GM10248 (cell line): ENCODE measurements at places on chromosomes 12 and 14.

DNA sequence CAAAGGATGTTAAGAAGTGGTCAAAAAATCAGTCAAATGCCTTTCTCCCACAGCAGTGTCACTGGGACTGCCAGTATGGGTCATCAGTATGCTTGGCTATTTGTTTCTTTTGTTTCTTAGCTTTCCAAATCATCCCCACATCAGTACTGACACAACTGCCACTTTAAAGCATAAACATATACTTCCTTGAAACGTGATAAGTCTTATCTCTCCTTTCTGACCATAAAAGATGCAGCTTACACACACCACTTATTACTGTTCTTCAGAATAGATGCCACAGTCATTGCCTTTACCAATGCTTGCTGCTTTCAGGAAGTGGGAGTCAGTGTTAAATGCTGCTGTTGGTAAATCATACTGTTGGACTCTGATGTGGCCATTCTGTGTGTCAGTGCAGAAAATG is 18.6 kb upstream of the GARIN2 start:
- no peak for DNase-seq

DNA sequence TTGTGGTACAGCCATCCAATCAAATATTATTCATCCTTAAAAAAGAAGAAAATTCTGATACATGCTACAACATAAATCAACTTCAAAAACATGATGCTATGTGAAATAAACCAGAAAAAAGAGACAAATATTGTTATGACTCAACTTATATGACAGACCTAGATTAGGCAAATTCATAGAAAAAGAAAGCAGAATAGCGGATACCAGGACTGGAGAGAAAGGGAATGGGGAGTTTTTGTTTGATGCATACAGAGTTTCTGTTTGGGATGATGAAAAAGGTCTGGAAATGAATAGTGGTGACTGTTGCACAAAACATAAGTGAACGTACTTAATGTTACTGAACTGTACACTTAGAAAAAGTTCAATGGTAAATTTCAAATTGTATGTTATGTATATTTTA is 82.3 kb downstream of the SPPL3 start:
- DNase-seq = peak; percentile 42

GRCh38 chr12:123943816-123944215 is 28.8 kb downstream of the CCDC92 start:
- no peak for DNase-seq

GRCh38 chr14:94049625-94050023 is 23.5 kb downstream of the OTUB2 start:
- DNase-seq = no peak

- DNase-seq = no peak
Measured at GRCh38 chr14:34794217-34794616, 79.8 kb upstream of the CFL2 start.

DNA sequence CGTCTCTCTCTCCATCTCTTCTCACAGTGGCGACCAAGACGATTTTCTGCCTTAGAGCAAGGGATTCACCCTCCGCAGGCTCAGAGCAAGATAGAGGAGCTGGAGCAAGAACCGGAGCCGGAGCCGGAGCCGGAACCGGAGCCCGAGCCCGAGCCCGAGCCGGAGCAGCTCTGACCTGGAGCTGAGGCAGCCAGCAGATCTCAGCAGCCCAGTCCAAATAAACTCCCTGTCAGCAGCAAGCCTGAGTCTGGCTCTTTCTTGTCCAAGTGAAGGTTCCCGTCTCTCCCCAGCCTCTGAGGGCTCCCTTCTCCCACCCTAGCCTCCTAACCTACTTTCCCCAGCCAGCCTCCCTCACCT is 5.9 kb downstream of the LAG3 start:
- DNase-seq = no peak

DNA sequence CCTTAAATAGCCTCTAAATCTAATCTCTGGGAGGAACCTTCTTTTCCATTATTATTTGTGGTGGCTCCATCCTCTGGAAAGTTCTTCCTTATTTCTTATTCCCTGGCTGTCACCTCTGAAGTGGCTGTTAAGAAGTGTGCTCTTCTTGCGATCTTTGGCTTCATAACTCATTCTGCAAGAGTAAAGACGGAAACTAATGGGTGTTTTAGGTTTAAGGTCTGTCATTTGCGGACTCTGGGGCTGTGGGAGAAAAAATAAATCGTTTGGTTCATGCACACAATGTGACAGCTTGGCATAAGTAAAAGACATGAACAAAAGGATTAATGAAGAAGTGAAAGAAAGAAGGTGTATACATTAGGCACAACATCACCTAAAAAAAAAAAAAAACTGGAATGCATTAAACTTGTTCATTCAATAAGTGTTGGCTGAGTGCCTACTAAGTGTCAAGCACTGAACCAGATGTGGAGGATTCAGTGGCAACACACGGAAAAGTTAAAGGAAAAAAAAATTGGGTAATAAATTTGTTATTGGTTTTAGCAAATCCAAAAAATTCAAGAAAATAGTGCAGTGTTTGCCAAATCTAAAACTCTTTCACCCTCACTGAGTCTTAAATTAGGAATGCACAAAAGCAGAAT is 99.5 kb downstream of the ERGIC2 start:
- DNase-seq = no peak

DNA sequence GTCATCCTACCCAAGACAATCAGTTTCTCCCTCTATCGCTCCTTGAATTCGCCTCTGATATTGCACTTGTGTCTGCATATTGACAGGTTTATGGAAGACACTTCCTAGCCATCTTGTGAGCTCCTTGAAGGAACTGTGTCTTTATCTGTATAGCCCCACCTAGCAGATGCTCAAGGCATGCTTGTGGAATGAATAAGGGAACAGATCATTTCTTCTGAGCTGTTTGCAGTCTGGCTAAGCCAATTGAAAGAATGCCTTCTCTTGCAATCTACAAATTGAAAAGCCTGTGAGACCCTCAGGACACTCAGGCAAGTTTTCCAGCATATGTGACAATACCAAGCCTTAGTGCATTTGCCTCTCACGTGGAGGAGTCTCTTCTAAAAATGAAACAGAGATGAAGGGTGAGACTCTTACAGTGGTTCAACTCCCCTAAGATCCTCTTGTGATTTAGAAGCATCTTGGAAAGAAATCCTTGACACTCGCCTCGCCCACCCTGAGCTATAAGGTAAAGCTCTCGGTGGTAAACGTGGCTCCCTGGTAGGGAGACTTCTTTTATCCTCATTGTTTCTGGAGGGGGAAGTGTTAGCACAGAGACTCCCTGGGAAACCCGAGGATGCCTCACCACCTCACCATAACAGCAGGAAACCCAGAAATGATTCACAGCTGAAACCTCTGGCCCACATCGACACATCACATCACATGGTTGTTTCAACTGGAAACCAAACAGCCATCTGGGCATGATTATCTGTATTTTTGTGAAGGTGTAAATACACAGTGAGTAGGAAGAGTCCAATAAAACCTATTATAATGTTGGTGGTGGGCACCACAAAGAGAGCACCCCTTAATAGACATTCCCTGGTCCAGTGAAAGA is 112.3 kb upstream of the BCL2L14 start:
- peak; percentile 50 for DNase-seq

DNA sequence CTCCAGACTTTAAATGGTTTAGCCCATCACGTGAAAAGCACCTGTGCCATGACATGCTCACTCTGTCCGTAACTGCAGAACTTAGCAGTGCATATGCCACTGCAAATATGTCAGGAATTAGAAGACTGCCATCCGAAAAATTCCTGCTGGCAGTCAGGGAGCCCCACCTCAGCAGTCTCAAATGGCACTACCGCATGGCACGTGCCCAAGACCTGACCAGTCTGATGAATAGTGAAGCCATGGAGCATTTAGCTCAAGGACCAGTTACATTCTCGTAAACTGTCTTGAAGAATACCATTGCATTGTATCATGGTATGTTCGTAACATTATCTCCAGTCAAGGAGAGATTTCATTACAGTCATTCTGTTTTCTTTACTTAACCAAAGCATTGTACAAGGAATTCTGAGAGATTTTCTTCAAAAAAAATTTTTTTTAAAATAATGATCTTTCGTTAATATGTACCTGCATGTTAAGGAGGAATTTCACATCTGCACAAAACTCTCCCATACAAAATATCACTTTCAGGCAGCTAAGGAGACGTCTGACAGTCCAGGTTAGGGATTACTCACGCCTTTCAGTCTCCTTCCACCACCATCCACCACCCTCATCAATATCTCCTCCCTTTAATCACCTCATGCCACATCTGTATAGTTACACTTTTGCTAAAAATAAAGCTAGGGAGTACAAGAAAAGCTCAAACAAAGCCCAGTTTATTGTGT is 138.5 kb downstream of the ANO2 start:
- no peak for DNase-seq

DNA sequence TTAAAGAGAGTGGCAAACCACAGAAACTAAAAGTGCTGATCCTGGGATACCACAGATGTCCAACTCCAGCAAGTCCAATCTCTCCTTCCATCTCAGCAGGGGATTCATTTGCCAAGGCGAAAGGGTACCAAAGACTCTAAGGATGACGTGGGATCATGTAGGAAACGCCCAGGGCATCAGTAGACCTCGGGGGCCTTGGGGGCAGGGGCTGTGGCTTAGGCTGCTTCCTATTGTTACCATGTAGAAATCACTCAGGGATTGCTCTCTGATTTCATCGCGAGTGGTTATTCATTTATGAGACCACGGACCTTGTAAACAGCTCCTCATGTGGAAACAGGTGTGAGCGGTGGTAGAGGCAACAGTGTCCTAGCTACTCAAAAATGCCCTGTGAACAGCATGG is 149.3 kb upstream of the FKBP4 start:
- DNase-seq = no peak

DNA sequence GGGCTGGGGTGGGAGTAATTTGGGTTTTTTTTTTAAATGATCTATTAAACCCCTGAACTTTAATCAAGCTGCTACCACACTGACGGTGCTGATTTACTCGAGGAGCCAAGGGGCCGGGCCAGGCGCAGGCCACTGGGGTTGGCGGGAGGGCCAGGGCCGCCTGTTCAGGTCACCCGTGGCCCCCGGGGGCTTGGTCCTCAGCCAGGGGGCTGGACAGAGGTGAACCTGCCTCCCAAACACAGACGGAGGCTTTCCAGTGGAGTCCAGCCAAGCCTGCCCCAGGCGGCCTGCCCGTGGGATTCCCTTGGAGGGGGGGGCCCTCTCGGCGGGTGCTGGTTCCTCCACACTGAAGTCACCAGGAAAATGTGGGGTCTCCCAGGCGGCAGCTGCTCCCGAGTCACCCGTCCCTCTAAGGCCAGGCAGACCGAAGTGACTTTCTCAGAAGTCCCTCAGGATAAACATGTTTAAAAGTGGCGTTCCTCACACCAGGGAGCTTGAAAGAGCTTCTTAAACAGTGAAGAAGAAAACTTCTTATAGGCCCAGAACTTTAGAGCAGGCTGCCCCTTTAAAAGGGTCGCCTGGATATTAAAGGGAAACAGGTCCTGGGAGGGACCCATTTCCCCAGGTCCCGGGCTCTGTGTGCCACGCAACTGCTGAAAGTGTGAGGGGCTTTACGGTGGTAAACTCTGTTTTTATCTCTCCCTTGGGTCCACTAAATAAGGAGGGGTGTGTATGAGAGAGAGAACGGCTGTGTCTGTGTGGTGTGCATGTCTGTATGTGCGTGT is 167.2 kb upstream of the GSC start:
- DNase-seq = no peak

DNA sequence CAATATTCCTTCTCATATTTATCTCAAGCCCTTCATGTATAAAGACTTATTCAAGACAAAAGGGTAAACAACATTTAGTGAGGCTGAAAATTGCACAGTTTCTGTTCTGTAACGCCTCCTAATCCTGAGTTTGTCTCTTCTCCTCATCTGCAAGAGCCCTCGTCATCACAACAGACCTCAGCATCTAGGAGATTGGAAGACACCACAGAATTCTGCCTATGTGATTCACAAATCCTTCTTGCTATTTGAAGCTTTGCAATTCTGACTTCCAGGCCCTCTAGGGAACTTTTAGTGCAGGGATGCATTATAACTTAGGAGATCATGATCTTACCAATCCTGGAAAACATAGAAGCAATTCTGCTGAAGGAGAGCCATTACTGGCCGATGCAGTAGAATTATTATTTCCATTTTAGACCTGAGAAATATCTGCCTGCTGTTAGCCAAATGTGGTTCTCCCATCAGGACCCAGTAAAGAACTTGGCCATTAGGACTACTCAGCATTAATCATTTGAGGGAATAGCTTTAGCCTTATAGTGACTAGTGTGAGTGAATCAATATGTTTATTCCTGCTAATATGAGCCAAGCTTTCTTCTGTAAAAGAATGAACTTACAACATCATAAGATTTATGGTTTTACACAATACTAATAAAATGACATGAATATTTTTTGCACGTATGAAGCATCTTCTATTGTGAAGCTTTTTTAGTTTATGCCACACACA is 119.5 kb downstream of the ANO4 start:
- DNase-seq = no peak

DNA sequence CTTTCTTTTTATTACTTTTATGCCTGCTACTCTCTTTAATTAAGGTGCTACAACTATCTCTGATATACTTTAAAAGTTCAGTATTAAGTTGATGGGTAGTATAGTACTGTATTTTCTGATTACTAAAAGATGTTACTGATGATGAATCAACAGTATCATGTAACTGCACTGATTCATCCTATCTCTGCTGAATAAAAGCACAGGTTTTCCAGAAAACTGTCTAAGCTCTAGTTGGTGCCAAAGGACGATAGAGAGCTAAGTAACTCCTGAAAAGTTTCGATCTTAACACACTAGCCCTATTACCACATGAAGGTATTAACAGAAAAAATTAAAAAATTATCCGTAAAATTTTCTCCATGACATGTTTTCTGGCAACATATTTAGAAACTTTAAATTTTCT is 2.1 kb downstream of the SCAF11 start:
- no peak for DNase-seq

GRCh38 chr12:123991372-123991951 is 18.4 kb downstream of the ZNF664 start:
- DNase-seq = no peak

DNA sequence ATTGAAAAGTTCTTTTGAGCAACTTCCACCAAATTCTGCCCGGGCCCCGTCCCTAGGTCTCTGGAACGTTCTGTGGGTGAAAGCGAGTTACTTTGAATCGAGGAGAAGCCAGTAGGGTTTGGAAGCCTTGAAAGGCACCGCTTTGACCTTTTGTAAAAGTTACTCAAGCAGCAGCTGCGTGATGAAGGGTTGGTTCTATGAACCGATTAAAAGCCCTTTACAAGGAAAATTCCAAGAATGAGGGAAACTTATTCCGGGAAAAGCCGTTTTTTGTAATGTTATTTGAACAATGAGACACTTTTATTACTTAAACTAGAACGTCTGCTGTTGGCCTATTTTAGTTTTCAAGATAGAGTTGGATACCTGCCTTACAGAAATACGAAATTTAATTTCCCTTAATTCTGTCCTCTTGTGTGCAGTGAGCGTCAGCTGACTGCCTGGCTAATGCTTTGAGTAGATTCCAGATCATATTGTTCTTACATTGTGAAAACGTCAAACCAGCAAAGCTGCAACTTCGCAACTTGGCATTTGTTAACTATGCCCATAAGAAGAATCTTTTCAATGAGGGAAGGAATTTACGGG is 906 bp downstream of the LARP4 start:
- no peak for DNase-seq

DNA sequence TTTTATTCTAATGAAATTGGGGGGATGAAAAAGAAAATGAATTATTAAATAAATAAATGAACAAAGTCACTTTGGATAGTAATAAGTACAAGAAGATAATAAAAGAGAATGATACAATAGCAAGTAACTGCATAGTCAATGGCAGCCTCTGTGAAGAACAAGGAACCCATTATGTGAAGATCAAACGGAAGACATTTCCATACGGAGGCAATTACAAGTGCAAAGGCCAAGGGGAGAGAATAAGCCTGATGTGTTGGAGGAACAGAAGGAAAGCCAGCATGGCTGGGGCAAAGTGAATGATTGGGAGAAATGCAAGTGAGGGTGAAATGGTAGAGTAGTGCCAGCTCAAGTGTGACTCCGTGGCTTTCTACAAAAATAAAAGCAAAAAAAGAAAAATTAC is 43.9 kb upstream of the CHPT1 start:
- DNase-seq = no peak
